ENCODE measurements at places on chromosomes 5 and 9.

GRCh38 chr9:89353989-89354388 lies 35.7 kb downstream of the SECISBP2 start:
- DNase-seq, result no peak

- DNase-seq, result no peak
Measured at GRCh38 chr9:111999319-111999718, 102.7 kb downstream of the UGCG start.

DNA sequence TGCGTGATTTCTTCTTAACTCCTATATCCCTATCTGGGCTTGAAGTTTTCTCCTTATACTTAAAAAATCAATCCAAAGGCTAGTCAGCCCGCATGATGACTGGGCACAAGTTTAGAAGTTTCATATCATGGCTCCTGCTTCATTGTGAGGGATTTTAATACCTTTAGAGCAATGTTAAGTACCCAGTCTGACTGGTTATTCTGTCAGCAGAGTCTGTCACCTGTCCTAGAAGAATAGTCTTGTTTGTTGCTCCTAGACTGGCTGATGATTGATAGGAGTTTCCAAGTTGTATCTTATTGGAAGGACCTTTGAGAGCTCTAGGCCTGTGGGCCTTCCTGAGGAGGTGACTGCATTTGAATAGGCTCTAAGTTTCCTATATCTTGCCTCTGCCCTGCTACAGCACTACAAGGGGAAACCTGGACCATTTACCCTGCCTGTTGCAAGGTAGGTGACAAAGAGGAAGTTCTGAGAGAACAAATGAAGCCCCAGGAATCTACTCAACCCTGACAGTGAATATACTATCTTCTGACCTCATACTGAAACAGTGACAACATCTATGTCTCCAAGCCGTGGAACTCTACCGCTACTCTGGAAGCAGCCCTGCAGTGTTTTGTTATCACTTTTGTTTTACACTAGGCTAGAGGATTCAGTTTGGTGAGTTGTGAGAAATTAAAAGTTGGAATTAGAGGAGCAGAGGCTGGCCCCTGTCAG lies 66.5 kb downstream of the F2RL2 start:
- DNase-seq, result no peak

DNA sequence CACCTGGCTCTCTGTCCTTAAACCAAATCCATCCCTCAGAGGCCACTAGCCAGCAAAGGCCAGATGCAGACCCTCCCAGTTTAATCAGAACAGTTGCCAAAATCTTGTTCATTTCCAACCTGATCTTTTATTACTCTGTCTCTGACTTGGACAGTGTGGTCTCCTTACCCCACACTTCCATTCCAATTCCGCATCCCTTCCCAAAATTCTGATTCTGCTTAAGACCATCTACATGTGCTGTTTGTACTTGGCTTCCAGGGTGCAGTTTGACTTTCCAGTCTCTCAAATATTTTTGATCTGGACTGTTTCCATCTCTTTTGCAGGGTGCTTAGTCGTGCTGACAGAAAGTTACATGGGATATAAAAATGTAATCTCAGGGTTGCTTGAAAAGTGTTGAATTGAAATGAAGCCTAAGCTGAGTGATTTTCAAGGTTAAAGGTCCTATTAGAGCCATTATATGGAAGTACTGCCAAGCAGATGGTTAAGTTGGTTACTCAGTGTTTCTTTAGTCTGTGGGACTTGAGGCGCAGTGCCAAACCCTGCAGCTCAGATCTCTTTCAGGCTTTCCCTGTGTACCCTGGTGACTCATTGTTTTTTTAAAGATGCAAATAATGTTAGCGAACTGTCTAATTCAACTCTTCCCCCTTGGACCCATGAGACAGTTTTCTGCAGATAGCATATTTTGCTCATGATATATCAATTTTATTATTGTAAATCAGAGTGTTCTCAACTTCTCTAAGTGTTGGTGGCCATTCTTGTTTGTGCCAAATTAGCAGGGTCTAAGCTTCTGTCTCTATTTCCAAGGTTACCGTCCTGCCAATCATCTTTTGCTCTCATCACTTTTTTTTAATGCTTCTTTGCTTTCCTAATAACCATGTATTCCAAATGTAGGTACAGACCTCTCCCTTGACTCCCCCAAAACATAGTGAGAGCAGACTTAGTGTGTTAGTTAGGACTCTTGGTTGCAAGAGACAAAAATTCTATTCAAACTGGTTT lies 18.2 kb upstream of the DCP2 start:
- DNase-seq, result peak; percentile 74

- no peak for DNase-seq
Measured at GRCh38 chr5:180160789-180161188, 48.2 kb downstream of the RASGEF1C start.

- DNase-seq, result no peak
Measured at GRCh38 chr5:68592351-68592750, 376.8 kb downstream of the PIK3R1 start.

DNA sequence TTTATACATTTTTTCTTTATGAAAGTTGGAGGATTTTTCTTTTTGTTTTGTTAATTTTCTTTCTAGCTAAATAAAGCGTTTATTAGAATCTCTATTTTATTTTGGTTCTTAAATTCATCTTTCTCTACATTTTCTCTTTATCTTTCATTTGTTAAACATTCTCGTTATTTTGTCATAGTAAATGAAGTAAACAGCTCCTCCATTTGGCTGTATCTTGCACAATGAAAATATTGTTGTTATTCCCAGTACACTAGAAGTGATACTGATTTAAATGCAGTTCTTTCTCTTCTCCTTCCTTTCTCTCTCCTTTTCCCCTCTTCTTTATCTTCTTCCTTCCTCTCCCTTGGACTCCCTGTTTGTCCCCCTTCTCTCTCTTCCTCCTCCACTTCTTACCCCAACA lies 88.8 kb downstream of the FER start:
- no peak for DNase-seq

DNA sequence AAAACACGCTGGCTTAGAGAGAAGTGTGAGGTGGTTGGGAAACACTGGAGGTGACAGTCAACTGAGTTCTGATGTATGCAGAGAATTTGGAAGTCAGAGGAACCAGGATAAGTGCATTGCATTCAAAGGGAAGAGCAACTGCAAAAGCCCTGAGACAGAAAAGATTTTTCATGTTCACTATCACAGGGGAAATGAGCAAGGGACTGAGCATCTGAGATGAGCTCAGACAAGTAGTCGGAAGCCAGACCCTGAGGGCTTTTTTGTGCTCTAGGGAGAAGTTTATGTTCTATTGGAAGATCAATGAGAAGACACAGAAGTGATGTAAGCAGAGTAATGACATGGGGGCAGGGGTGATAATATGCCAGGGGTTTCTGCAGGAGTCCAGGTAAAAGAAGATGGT lies 97.5 kb downstream of the HTR4 start:
- DNase-seq, result no peak

GRCh38 chr9:34049630-34050384 lies 1.1 kb upstream of the UBAP2 start:
- no peak for DNase-seq

DNA sequence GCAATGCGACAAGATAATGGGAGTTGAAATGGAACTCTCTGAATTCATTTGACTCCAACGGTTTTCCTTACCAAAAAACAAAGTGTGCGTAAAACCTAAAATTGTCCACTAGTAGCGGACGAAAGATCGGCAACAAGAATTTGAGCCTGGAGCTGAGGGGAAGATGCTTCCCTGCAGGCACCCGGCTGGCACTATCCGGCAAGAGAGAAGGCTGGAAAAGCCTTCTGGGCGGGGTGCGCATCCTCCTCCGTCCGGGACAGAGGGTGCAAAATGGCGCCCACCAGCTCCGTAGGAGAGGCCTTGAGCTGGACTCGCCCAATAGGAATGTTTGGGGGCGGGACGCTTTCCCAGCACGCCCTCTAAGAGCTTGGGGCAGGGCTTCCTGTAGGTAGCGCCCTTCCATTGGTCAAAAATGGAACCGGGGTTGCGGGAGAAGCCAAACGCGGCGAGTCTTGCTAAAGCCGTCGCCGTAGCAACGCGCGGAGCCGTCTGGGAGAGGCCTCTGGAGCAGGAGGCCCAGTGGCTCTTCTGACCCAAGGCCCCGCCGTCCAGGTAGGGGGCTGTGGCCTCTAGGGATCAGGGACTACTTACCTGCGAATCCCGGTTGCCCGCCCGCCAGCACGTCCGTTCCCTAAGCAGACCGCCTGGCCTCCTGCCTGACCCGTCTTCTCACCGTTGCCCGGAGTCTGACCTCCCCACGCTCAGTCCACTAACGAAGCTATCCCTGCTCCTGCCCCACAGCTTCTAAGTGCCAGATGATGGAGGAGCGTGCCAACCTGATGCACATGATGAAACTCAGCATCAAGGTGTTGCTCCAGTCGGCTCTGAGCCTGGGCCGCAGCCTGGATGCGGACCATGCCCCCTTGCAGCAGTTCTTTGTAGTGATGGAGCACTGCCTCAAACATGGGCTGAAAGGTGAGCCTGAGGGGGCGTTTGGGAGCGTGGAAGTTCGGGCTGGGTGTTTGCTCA lies 9.2 kb downstream of the RUFY1 start:
- DNase-seq, result peak; percentile 96

- DNase-seq, result no peak
Measured at GRCh38 chr5:36060420-36060887, 6.2 kb downstream of the UGT3A2 start.

DNA sequence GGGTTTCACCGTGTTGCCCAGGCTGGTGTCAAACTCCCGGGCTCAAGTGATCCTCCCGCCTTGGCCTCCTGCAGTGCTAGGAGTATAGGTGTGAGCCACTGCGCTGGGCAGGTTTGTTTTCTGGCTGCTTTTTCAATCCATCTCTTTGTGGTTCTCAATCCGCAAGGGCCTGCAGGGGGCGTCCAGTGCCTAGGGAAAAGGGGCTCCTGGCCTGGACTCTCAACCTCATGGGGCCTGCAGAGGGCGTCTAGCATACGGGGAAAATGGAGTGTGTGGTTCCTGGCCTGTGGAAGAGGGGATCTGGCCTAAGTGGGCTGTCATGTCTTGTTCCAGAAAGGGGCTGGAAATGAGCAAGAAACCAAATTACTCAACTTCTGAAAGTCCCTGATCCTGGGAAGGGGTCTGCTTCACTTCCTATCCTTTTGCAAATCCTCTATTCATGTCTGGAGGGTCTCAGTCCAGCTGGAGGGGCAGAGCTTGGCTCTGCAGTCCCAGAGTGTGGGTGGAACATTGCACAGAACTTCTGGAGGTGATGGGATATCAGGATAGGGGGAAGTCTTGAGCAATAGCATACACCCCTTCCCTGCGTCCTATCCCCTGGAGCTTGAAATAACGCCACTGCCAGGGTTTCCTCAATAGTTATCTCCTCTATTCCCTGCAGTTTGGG lies 12.7 kb upstream of the CCL27 start:
- DNase-seq, result no peak

DNA sequence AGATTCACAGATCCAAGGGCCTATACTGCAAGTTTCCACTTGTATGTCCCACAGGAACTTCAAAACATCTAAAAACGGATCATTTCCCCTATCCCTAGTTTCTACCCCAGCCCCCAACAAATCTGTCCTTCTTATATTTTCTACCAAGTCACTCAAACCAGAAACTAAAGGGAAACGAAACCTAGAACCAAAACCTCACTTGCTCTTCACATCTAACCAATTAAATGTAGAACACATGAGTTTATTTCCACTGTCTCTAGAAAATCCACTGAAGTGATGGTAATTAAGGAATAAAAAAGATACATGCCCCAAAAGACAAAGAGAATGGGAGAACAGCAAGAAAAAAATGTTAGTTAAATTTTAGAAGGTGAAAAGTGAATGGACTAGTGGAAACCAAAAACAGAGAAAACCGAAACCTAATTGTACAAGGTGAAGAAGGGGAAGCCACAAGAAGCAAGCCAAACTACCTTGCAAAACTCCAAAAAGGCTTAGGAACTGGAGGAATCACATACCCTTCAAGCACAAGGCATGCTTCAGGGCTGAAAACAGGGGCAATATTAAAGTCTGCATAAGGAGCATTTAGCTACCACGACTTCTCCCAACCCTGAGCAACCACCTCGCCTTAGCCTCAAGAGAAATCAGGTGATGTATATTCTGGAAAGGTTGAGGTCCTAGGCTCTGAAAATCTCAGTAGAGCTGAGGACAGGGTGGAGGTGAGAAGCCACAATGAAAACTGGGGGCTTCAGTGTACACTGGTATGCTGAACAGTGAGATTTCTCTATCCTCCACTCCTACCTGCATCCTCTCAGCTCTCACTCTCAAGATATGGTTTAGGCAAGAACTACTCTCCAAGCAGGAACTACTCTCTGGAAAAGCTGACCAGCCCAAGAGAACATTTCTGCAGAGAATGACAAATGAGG lies 11.1 kb downstream of the SMU1 start:
- DNase-seq, result no peak

GRCh38 chr5:402615-403359 lies 40.2 kb upstream of the EXOC3 start:
- no peak for DNase-seq

- DNase-seq, result no peak
Measured at GRCh38 chr5:36957953-36958537, 81.5 kb downstream of the NIPBL start.

GRCh38 chr5:12876541-12877298 lies 972.5 kb upstream of the CTNND2 start:
- no peak for DNase-seq

DNA sequence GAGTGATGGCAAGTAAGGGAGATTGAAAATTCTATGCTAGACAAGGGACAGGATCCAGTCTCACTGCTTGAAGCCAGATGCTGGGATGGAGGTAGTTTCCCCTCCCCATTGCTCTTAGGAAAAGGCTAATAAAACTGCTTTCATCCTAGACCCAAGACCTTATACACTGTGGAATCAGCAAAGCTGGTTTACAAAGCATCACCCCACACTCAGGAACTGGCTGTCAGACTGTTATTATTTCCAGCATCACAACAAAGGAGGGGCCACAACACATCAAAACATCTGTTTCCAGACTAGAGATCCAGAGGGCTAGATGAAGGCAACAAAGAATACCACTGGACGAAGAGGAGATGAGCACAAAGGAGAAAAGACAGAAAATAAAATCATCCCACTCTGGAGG lies 364.6 kb upstream of the PTGER4 start:
- DNase-seq, result no peak

GRCh38 chr5:177447066-177447610 lies 524 bp downstream of the PRR7 start:
- no peak for DNase-seq

GRCh38 chr5:128274441-128274840 lies 190.9 kb downstream of the SLC12A2 start:
- DNase-seq, result no peak

GRCh38 chr9:83978992-83979811 lies 813 bp downstream of the HNRNPK start:
- no peak for DNase-seq

- no peak for DNase-seq
Measured at GRCh38 chr5:1709171-1709803, 90.3 kb downstream of the MRPL36 start.

DNA sequence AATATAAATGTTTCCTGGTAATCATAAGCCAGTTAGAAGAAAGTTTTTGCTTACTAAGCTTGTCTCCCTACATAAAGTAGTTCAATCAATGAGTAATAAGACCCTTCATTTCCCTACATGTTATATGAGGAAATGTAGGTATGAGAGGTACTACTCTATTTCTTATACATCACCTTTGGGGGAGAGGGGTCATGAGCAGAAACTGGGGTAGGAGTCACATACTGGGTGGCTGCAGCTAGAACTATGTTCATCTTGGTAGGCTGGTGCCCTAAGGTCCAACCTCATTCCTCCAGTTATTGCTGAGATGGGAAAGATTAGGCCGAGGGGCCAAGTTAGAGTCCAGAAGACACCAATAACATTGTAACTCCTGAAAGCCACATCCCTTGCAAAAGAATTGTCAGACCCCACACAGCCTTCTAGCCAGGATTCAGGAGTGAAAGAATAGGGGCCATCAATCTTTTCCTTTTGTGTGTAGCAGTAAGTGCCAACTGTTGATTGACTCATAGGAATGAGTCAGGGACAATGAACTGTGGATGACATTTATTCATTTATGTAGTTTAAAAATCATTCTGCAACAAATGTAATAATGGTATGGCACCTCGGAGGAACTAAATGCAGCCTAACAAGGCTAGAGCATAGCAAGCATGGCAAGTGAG lies 21.6 kb upstream of the SREK1 start:
- no peak for DNase-seq

Data from epithelial cell of prostate (primary cell).